ENCODE measurements at places on chromosomes 13 and 19.

GRCh38 chr13:49571299-49572240, 13.8 kb downstream of the RCBTB1 start:
- DNase-seq = no peak

- DNase-seq = peak; percentile 80
Measured at GRCh38 chr19:32691291-32691951, at the start of gene NUDT19. Gene NUDT19 (plus strand): TSS chr19:32691821. CDS start chr19:32691961, 140 bp downstream.

GRCh38 chr19:45016388-45017314, 15.4 kb downstream of the RELB start:
- DNase-seq = peak; percentile 45

DNA sequence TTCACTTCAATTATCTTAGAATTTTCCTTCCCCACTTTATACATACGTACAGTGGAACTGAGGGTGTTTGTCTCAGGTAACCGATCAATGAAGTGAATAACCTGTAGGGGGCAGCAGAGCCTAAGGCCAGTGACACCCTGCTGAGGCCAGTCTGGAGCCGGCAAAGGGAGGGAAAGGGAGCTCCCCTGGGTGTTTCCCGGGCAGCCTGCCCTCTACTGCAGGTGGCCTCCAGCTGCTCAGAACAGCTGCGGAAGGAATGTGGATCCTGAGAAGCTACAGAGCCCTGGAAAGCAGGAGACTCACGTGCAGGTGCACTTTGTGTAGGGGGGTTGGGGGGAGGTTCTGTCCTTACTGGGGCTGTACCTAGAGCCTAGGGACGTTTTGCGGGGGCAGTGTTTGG, 832 bp upstream of the ZNF491 start:
- peak; percentile 68 for DNase-seq

DNA sequence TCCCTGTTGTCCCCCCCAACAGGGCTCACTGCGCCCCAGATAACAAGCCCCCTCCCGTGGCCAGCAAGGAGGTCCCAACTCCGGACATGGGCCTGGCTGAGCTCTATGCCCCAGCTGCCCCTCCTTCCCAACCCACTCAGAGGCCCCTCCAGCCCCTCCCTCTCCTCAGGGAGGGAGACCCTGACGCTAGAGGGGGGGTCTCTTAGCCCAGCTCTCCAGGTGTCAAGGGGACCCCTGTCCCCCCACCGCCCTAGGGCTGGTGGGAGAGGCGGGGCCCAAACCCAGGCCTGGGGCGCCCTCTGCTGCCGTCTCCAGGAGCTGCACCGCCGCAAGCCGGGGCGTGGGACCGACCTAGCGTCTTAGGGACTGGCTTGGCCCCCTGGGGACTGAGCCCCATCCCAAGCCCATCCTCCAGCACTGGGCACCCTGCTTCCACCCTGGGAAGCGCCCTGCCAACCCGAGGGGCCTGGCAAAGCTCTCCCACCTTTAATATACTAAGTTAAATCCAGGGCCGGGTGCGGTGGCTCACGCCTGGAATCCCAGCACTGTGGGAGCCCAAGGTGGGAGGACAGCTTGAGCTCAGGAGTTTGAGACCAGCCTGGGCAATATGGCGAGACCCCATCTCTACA, 1.4 kb downstream of the GRIN3B start:
- DNase-seq = peak; percentile 71

DNA sequence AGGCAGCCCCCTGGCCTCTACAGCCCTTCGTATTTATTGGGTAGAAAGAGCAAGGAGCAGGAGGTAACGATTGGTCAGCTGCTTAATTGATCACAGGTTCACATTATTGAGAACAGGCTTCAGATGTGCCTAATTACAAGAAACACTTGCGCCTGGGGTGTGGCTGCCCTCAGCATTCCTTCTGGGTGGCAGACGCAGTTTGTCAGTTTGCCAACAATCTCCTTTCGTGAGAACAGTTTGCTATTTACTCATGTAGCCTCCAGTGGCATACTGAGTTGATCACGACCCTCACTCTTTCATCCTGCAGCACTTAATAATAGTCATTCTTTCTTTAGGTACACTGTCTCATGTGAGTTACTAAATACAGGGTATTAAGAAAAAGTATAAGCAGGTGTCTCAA, 985.6 kb downstream of the SLITRK5 start:
- no peak for DNase-seq

All from activated T-cell treated with anti-CD3 and anti-CD28 coated beads for 48 hours (primary cell).